ENCODE measurements at places on chromosomes 2 and 18.

GRCh38 chr2:46335391-46336282 lies 38.4 kb downstream of the EPAS1 start:
- no peak for DNase-seq

DNA sequence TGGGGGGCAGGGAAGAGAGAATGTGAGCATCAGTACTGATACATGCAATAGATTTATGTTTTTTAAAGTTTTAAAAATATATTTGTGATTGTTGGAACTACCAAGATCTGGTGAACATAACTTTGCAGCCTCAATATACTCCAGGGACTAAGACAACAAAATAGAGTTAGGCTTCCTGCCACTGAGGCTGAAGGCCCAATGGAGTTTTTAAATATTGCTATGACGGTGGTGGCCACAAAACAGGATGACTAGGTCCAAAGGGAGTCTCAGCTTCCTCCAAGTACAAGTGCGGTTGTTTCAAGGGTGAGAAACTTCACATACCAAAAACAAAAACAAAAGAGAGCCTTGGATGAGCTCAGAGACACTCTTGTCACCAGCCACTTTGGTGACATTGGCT lies 72.9 kb downstream of the CCBE1 start:
- DNase-seq: no peak

- DNase-seq: no peak
Measured at GRCh38 chr2:15385184-15385583, 175.9 kb downstream of the NBAS start.

- DNase-seq: no peak
Measured at GRCh38 chr2:66439812-66440542, 5.1 kb downstream of the MEIS1 start.

DNA sequence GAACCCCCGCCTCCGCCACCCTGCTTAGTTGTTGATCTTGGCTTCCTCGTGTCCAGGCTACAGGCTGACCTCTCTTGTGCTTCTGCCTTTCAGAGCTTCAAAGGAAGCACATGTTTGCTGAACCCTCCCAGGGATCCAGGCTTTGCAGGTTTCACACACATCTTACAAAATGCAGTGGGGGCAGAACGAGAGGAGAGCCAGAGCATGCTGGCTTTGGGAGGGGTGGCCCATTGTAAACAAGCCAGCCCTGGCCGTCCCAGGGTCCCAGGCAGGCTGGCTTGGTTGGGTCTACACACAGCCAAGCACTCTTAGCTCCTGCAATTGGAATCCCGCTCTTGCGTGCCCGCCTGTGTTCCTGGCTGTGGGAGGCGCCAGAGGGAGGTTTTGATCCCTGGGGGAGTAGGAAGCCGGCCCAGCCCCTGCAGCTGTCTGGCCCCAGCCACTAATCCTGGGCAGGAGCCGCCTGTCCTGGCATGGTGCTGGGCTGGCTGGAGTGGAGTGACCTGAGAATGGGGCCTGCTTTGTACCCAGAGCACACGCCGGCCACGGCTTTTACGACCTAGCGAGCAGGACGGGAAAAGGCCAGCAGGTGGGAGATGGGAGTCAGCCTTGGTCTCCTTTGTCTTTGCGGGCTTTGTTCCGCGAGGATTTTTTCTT lies 53.9 kb downstream of the SH3BP4 start:
- DNase-seq: no peak

DNA sequence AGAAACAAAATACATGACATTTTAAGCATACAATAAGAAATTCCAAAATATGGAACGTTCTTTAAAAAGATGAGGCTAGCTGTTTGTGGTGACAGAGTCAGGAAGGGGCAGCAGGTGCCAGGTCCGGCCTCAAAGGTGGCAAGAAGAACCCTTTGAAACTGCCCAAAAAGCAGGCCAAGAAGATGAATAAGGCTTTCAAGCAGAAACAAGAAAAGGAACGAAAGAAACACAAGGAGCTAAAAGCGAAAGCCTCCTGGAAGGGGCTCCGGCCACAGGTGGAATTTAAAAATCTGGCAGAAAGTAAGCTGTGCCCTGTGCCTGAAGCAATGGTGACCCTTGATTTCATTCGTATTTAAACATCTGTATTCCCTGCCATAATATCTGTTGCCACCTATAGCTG lies 5.5 kb downstream of the WDR33 start:
- DNase-seq: no peak

- DNase-seq: no peak
Measured at GRCh38 chr2:126359494-126359893, 296.5 kb upstream of the GYPC start.

DNA sequence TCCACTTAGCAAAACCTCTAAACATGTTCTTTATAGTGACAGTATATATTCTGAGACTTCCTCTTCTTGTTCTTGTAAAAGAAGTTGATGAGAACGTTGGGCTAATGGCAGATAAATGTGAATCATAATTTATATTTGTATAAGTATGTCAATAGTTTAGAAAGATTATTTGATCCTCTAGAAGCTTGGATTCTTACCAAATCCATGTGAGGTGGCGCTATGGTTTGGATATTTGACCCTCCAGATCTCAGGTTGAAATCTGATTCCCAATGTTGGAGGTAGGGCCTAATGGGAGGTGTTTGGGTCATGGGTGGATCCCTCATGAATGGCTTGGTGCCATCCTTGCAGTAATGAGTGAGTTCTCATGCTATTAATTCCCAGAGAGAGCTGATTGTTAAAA lies 29.8 kb upstream of the SCN1A start:
- DNase-seq: no peak

DNA sequence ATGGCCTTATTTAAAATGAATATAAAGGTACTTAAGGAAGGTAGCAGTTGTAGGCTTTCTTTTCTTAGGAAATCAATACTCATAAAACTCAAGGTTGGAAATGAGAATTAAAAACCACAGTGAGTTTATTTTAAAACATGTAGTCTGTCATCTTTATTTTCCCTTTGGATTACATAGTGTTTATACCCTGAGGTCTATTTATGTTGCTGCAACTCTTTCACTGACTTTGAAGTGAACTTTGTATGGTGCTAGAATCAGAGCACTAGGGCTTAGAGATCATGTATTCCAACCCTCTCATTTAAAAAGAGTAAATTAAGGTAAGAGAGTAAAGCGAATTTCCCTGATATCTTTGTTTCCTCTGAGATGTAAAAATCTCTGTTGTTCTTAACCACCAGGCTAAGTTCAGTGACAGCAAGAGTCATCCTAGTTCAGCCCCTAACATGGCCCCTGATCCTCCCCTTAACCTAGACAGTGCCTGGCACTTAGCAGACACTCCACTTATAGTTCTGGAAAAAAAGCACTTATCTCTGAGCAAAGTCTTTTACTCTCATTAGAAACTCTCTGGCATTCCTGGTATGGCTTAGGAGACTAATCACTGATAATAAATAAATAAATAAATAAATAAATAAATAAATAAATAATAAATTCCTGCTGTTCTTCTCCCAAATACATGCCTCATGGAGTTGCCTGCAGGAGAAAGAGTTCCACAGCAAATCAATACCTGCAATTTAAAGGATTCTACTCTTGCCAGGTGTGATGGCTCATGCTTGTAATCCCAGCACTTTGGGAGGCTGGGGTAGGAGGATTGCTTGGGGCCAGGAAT lies 33.0 kb upstream of the PPP1R1C start:
- DNase-seq: no peak

DNA sequence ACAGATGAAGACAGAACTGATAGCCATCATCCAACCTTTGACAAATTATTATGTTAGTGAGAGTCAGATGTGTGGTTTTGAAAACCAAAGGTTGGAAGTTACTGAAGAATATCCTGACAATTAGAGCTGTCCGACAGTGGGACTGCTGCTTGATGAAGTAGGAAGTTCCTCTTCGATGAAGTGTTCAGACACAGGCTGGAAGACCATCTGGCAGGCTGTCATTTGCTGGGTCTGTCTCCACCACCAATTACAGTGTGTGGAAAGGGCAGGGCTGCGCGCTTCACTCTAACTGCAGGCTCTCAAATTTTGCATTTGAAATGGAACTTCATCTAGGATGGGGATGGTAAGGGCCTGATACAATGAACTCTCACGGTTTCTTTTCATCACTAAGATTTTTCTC lies 313.8 kb downstream of the PIK3C3 start:
- DNase-seq: no peak

- DNase-seq: no peak
Measured at GRCh38 chr18:48035556-48035860, 105.0 kb upstream of the SMAD2 start.

- no peak for DNase-seq
Measured at GRCh38 chr2:191747170-191747530, 69.2 kb downstream of the NABP1 start.

DNA sequence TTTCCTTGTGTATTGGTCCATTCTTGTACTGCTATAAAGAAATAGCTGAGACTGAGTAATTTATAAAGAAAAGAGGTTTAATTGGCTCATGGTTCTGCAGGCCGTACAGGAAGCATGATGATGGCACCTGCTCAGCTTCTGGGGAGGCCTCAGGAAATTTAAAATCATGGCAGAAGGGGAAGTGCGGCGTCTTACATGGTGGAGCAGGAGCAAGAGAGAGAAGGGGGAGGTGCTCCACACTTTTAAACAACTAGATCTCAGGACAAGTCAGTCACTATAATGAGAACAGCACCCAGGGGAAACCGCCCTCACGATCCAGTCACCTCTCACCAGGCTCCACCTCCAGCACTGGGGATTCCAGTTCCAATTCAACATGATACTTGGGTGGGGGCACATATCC lies 54.3 kb downstream of the MSH2 start:
- DNase-seq: no peak

DNA sequence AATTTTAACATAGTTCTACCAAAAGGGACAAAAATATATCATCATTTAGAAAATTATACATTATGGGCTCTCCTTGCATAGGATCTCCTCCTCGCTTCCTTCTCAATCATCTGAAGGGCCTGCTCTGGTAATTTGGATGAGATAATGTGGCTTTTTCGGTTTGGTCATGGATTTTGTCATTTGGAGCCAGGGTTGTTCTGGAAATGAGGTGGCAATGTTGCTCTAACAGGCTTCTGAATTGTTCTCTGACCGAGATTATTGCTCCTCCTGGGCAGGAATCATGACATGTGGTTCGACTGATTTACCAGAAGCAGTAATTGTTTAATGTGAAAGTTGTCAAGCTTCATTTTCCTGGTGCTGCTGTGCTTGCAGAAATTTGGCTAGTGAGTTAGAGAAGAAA lies 194.7 kb upstream of the ERBB4 start:
- DNase-seq: no peak

DNA sequence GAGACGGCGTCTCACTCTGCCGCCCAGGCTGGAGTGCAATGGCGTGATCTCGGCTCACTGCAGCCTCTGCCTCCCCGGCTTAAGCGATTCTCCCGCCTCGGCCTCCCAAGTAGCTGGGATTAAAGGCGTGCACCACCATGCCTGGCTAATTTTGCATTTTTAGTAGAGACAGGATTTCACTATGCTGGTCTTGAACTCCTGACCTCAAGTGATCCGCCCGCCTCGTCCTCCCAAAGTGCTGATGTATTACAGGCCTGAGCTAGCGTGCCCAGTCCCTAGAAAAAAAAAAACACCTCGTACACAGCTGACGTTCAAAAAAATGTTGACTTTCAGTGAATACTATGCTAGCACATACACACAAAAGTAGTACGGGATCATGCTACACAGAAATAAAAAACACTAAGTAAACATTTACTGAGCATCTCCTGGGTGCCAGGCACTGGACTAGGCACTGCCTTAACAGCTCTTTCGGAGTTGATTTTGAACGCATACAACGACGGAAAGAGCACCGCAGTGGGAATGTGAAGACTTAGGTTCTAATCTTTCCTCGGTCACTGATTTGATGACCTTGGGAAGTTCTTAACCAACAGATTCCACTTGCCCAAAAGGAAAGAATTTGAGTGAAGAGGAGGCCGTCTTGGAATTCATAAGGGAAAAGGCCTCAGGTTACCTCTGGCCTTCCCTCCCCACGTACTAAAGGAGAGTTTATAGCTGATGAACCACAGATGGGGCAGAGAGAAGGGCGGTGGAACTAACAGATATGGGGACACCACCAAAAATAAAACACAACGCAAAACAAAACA lies 1.1 kb downstream of the DNAJC27 start:
- DNase-seq: no peak

DNA sequence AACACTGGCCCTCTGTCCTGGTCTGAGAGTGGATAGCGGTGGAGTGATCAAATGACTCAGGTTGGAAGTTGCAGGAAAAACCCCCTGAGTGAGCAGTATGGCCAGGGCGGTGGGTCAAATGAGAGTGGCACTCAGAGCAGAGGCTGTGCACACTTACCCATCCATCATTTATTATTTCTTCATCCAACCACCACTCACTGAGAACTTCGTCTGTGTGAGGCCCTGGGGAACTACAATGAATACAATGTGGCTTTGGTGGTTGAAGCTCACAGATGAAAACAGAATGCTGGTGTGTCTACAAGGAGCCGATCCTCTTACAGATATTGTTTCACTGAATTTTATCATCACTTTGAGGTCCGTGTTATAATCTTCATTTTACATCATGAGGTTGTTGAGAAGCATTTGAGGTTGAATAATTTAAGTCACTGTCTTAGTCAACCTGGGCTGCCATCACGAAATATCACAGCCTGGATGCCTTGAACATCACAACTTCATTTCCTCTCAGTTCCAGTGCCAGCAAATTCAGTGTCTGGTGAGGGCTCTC lies 73.4 kb upstream of the ID2 start:
- DNase-seq: no peak
